ENCODE measurements at places on chromosomes 7 and 10. TPM values are rescaled to one million over a fixed set of nuclear protein-coding genes. Genes with fewer than 3 reads are reported as not detected.

The KEL gene
- total RNA-seq = 0.10 TPM

The OR13A1 gene
- not detected for total RNA-seq

The TMEM196 gene
- not detected for total RNA-seq

The ENKUR gene
- 0.10 TPM for total RNA-seq

The ZP3 gene
- 1.6 TPM for total RNA-seq

The GAD2 gene
- total RNA-seq = not detected

The FEZF1 gene
- total RNA-seq = not detected

The USP54 gene
- 14.0 TPM for total RNA-seq

The FKBP6 gene
- not detected for total RNA-seq

The OR6B1 gene
- total RNA-seq = not detected

The CYP3A4 gene
- total RNA-seq = not detected

The NME8 gene
- not detected for total RNA-seq

The PON3 gene
- total RNA-seq = not detected

The HIF1AN gene
- total RNA-seq = 41.7 TPM

The CARD11 gene
- 82.5 TPM for total RNA-seq

The ZKSCAN1 gene
- 44.6 TPM for total RNA-seq

The IGFBP1 gene
- not detected for total RNA-seq

The SPDYE2 gene
- total RNA-seq = 0.23 TPM

The MOGAT3 gene
- total RNA-seq = not detected

The STK31 gene
- total RNA-seq = 0.38 TPM

The RAB18 gene
- 63.5 TPM for total RNA-seq

The ZNF479 gene
- total RNA-seq = not detected

The ZNF398 gene
- total RNA-seq = 13.1 TPM

The C7orf57 gene
- 2.1 TPM for total RNA-seq

The CRHR2 gene
- not detected for total RNA-seq

The ZNF25 gene
- total RNA-seq = 4.9 TPM

The FOXP2 gene
- total RNA-seq = not detected

The TMEM184A gene
- not detected for total RNA-seq

The DNAJC9 gene
- 66.6 TPM for total RNA-seq

The PARD3 gene
- 0.61 TPM for total RNA-seq

The MAP3K8 gene
- 36.9 TPM for total RNA-seq

The PIK3CG gene
- 26.6 TPM for total RNA-seq

The RBM20 gene
- total RNA-seq = 0.15 TPM

The CYP2C19 gene
- total RNA-seq = not detected

The SPDYE2B gene
- total RNA-seq = not detected

The GNB2 gene
- total RNA-seq = 235 TPM

The ANTXRL gene
- total RNA-seq = not detected

The KMT2C gene
- 39.8 TPM for total RNA-seq

The FAM25C gene
- not detected for total RNA-seq

The CNPY1 gene
- total RNA-seq = not detected

The CHAT gene
- not detected for total RNA-seq
